SHP77 (cell line): ENCODE measurements at places on chromosomes 5 and 9.

- no peak for DNase-seq
These were observed 292.3 kb downstream of the SMARCA2 start for GRCh38 chr9:2307480-2307879.

DNA sequence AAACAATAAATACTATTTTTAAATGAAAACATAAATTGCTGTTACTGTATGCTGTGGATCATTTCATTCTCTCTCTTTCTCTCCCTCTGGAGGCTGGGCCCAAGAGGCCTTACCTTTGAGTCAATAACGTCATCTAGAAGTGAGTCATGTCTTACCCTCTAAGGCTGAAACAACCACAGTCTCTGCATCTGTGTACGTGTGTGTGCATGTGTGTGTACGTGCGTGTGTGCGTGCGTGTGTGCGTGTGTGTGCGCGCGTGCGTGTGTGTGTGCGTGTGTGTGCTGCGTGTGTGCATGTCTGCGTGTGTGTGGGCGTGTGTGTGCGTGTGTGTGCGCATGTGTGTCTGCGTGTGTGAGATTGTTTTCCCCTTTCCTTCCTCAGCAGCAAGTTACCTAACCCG is 13.6 kb upstream of the IL17B start:
- DNase-seq, result no peak

- peak; percentile 3 for DNase-seq
These were observed 561.2 kb upstream of the C9orf72 start for GRCh38 chr9:28134446-28134976.

DNA sequence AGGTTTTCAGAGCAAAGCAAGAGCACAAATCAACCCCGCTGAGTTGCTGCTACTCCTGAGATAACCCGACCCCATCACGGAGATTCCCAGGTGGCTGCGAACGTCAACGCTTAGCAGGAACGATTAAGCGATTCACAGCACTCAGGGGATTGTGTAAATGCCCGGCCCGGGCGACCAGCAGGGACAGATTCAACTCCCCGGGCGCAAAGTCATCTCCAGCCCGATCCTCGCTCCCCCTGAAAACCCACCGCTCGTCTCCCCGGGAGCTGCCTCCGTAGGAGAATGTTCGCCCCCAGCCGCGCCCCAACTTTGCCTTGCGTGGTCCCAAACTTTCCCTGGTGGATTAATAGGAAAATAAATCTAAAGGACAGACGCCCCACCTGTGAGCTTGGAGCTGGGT is 685 bp downstream of the SLC24A2 start:
- DNase-seq, result no peak

- DNase-seq, result no peak
These were observed 307.4 kb downstream of the CSNK1G3 start for GRCh38 chr5:123819386-123819785.

GRCh38 chr9:110141227-110141793 is 66.6 kb downstream of the C9orf152 start:
- no peak for DNase-seq

GRCh38 chr5:94932259-94932658 is 313.8 kb downstream of the SLF1 start:
- DNase-seq, result no peak

DNA sequence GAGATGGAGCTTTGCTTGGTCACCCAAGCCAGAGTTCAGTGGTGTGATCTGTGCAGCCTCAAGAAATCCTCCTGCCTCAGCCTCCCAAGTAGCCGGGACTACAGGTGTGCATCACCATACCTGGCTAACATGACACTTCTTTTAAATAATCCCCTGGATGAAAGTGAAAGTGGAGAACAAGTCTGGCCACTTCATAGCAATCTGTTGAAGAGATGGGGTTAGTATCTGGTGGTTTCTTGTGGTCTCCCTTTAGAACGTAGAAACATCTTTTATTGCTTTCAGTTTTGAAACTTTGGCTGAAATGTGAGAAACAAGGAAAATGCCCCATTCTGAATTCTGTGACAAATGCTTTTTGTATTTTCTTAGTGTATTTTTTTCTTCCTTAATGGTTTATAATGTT is 452.5 kb upstream of the RIOK2 start:
- no peak for DNase-seq

GRCh38 chr5:16493261-16493660 is 27.7 kb upstream of the ZNF622 start:
- no peak for DNase-seq

- no peak for DNase-seq
These were observed 754.7 kb downstream of the DTWD2 start for GRCh38 chr5:118233606-118234005.

DNA sequence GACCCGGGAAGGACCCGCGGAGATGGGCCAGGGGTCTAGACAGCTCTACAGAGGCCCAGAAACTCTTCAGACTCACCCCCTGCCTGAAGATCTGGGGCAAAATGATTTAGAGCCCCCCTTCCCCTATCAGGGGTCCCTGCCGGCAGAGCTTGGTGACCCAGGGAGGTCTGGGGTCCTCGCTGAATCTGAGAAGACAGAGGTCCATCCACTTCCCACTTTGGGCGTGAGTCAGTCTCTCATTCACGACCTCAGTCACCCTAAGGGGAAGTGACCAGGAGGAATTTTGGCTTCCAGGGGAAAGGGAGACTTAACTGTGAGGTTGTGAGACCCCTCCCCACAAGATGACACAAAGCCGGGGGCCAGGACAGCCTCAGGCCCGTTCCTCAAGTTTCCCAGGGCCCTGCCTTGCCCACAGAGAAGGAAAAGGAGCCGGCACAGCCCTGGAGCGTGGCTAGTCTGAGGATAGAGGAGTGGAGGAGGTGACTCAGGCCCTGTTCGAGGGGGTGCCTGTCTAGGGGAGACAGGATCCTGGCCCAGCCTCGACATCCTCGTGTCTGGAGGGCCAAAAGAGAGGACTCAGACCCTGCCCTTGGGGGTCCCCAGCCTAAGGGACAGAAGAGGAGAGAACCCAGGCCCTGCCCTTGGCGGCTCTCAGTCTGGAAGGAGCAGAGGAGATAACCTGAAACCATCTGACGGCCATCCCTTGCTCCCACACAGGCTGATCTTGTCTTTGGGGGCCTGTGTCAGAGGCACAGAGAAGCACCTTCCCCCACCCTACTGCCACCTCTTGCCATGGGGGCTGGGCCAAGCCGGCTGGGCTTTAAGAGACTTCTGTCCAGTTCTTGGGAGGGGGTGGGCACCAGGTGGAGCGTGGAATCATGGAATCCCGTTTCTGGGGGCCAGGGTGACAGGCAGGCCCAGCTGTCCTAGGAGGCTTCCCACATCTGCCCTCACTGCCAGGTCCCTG is 889 bp downstream of the PDLIM4 start:
- no peak for DNase-seq

GRCh38 chr9:120856700-120857099 is 14.0 kb upstream of the PSMD5 start:
- peak; percentile 82 for DNase-seq

DNA sequence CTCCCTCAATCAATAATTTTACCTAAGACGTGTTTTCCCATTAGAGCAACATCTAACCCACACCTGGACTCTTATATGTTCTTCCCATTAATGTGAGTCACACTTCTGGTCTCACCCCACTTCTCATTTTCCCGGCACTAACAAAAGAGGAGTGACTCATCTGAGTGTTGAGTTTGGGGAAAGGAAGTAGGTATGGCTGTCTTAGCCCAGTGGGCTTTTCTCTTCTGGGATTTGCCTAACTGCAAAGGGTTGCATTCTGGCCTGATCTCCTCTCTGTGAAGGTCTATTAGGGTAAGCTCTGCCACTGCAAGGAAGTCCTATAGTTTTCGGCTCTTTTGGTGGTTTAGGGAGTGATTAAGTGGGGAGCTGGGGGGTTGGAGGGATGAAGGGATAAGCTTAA is 195.6 kb downstream of the KIAA0825 start:
- peak; percentile 79 for DNase-seq

- no peak for DNase-seq
These were observed 17.0 kb downstream of the PLPP7 start for GRCh38 chr9:131306397-131307004.

DNA sequence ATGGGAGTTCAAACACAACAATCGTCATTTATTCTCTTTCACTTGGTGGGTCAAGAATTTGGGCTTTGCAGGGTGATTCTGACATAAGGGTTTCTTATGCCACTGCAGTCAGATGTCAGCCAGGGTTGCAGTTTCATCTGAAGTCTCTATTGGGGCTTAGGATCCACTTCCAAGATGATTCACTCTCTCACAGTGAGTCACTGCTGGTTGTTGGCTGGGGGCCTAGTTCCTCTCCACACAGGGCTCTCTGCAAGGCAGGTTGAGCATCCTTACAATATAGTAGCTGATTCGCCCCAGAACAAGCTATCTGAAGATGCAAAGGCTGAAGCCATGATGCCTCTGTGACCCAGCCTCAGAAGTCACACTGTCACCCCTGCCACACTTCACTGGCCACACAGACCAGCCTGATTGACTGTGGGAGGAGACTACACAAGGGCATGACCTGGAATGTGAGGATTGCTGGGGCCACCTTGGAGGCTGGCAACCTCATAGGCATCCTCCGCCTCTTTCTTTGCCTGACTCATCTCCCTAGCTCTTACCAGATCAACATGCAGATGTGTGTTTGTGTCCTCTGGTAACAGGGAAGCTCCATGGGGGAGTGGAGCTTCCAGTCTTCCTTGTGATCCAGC is 4.5 kb upstream of the CARD19 start:
- DNase-seq, result no peak

- no peak for DNase-seq
These were observed 17.0 kb upstream of the TNC start for GRCh38 chr9:115134941-115135340.
